ENCODE measurements at places on chromosomes 5 and 9.

DNA sequence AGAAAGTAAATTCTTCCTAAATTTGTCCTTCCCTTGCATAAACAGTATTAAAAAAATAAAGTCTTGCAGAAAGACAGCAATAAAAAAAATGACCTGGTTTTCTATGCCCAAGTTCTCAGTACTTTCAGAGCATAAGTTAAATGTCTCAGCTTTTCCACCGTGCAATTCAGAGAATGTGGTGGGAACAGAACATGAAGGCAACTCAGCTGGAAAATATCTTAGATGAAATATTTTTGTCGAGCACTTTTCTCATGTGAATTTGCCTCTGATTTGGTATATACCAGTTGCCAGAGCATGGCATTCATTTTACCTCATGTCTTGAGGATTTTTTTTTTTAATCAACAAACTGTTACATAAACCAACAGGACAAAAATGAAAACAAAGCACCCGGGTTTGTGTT lies 176.1 kb downstream of the CETN3 start:
- peak; percentile 10 for DNase-seq

- DNase-seq, result no peak
These were observed 52.7 kb upstream of the OTULINL start for GRCh38 chr5:14528926-14529325.

DNA sequence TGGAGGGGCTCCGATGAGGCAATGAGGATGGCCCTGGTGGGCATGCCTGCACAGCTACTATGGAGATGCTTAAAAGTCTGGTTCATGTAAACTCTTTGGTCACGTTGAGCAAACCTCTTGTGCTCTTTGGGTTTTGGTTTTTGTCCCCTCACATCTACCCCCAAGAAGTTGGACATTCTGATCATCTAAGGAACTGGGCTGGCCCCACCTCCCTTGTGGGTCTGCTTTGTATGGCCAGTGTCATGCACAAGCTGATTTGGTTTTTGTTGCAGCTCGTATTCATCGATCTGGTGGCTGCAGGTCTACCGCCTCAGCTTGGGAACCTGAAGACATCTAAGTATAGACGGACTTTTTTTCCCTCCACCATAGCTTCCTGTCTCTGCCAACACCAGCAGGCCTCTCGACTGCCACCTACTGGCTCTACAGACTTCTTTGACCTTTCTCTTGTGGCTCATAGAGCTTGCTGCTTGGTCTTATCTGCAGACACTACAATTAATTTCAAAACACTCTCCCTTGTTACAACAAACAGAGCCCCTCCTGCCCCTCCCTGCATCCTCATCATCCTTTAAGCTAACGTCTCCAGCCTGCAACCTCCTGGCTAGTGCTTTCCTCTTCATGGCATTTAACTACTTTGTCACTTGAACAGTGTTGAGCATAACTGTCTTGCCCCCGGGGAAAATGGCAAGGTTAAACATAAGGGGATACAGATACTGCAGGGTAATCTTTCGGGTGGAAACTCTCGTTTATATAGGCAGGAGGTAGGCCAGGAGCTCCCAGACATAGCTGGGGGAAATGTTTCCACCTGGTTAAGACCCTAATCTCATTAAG lies 34.5 kb downstream of the TSTD2 start:
- DNase-seq, result peak; percentile 80

DNA sequence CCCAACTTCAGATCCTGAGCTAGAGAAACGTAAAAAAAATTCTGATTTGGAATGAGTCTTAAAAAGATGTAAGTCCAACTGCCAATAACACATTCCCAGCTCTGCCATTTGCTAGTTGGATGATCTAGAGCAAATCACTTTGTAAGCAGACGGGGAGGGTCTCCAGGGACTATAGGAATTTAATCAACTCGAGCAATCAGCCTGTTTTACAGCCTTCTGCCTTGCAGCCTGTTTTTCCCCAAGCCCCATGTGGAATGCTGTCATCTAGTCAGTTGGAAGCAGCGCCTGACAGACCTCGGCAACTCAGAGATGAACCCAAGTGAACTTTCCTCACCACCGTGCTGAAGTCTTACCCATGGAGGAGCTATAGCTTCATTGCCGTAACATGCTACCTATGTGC lies 34.8 kb upstream of the HRH2 start:
- DNase-seq, result no peak

DNA sequence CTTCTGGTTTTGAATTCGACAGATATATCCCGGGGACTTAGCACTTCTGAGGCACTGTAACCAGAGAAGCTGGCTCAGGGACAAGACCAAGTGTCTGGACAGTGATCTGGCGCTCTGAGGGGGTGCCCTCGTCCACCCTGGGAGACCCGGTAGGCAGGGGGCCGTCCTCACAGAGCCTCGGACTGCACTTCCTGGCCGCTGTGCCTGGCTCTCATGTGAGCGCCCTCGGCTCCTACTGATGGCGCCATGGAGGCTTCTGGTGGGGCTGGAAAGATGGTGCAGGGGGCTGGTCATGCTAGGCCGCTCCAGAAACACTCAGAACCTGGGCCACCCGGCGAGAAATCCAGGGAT lies 18.8 kb upstream of the SLC6A3 start:
- no peak for DNase-seq

GRCh38 chr9:136688274-136689107 lies 1.2 kb upstream of the AGPAT2 start:
- no peak for DNase-seq

DNA sequence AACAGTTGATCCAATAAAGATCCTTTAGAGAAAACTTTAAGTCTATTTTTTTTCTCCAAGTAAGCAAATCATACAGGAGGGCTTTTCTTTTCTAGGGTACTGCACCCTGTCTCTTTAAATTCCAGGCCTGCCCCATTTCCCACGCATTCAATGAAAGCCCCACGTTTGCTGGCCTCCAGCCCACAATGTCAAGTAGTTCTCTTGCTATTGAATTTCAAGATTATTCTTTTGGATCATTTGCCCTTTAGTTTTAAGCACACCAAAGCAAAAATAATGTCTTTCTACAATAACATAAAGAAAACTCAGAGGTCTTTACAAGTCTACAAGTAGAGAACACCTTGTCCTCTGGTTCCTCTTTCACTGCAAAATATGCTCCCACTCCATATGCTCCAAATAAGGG lies 15.6 kb downstream of the MLLT3 start:
- DNase-seq, result no peak

- peak; percentile 15 for DNase-seq
These were observed 46.5 kb downstream of the SLC25A46 start for GRCh38 chr5:110785356-110785755.

DNA sequence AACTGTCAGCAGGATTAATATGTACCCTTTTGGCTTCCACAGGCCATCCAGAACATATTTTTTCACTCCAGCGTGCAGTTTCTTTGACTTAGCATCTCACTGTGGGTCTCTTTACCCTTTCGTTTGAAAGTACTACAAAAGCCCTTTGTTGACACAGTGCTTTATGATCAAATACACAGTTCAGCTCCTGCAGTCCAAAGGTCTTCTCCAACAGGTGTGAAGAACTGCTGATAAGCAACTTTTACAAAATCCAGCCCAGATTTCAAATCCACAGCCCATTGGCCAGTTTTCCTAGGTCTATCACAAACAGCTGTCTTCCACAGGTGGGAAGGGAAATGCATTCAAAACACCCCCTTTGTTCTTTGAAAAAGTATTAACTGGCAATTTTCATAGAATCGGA lies 54.8 kb downstream of the MYO10 start:
- no peak for DNase-seq

- peak; percentile 68 for DNase-seq
These were observed 129.2 kb upstream of the ADRA1B start for GRCh38 chr5:159786901-159787691.

DNA sequence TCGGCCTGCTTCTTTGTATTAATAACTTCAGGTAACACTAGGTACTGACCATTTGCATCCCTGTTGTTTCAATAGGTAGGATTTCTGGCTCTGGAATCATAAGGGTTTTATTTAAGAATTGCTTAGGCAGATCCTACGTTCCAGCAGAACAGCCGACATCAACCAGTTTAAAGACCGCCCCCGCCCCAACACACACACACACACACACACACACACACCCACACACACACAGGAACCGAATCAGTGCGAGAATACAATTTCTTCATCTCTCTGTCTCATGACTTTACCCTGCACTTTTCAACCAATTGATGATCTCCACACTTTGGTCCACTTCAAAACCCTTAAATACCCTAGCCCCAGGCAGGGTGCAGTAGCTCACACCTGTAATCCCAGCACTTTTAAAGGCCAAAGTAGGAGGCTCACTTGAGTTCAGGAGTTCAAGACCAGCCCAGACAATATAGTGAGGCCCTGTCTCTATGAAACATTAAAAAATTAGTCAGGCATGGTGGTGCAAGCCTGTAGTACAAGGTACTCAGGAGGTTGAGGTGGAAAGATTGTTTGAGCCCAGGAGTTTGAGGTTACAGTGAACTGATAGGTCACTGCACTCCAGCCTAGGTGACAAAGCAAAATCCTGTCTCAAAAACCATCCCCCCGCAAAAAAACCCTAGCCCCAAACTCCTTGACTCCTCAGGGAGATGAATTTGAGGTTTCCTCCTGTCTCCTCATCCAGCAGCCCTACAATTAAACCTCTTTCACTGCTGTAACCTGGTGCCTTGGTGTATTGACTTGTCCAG lies 2.7 kb upstream of the MTMR12 start:
- no peak for DNase-seq

DNA sequence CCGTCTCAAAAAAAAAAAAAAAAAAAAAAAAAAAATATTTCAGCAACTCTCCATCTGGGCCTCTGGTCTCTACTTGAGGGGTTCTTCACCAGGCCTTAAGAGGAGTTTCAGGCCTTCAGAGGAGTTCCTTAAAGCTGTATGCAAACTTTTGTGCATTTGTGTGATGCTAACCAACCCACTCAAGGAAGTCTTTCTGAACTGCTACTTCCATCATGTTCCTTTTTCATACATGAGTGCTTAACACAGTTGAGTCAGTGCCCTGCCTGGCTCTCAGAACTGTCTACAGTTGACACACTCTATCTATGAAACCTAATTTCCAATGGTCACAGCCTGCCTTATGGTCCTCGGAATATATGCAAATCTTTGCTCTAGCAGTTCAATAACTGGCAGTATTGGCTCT lies 146.5 kb downstream of the MEF2C start:
- no peak for DNase-seq

DNA sequence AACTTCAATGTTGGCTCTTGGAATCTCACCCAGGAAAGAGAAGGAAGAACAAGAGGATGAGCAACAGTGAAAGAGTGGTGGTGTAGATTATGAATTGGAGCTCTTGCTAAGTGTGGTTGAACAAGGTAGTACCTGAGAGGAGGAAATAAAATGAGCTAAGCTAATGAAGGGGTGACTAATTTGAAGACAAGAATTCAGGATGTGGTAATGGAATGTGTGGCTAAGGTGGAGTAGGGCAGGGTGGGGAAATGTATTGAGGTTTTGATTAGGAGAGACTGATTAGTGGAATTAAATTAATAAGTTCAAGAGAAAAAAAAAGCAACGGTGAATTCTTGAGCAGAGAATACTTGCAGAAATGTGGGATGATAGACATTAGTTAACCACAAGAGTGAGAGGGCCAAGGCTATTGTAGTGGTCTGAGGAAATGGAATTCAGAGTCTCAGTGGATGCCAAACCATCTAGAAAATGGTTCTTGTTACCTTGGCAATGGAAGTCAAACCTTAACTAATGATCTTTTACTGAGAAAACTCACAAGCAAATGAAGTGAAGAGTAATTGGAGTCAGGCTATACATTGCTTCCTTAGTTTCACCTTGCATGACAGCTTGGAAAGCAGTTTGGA lies 648.3 kb upstream of the ZNF608 start:
- peak; percentile 40 for DNase-seq

DNA sequence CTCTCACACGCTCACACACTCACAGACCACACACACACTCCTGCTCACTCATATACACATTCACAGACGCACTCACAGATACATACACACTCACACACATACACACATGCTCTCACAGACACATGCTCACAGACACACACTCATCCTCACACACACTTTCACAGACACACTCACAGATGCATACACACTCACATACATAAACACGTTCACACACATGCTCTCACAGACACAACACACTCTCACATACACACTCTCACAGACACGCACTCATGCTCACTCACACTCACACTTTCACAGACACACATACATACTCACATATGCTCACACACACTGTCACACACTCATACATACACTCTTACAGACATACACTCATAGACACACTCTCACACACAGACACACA lies 82.2 kb downstream of the IRX2 start:
- no peak for DNase-seq

DNA sequence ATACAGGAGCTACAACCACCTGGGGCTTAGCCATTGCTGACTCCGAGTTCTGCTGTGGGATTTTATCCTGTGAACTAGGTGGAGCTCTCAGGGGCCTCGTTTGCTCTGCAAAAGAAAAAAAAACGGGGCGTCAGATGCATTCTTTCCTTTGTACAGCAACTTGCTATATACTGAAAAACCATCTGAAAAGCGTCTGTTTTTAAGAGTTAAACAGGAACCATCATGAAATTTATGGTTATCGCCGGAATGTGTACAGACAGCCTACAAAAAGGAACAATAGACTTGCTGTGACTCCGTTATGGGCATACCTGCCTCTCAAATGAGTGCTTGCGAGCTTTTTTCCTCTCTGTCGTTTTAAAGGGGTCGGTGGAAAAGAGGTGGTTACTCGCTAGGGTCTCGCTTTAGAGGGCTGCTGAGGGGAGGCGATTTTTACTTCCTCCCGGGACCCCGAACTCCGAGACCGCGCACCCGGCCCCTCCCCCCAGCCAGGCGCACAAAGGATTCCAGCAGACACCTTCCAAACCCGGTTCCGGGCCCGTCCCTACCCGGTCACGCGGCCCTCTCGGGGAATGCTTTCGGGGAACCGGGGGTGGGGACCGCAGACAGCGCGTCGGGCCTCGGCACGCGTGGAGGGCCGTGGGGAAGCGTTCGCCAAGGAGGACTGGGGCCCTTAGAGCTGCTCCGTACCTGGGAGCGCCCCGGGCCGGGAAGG lies 826 bp downstream of the PAIP1 start:
- DNase-seq, result peak; percentile 47

Measured in astrocyte of the spinal cord (primary cell).